ENCODE measurements at places on chromosomes 11 and 22. TPM values are rescaled to one million over a fixed set of nuclear protein-coding genes. Genes with fewer than 3 reads are reported as not detected.

Gene FAM111B
- total RNA-seq = 0.46 TPM

Gene NAP1L4
- total RNA-seq = 148 TPM

Gene OR2AG1
- total RNA-seq = not detected

Gene ANGPTL5
- total RNA-seq = 1.0 TPM

Gene FAM227A
- 2.9 TPM for total RNA-seq

Gene F2
- not detected for total RNA-seq

Gene SBF2
- 50.7 TPM for total RNA-seq

Gene RAB30
- 19.8 TPM for total RNA-seq

DNA sequence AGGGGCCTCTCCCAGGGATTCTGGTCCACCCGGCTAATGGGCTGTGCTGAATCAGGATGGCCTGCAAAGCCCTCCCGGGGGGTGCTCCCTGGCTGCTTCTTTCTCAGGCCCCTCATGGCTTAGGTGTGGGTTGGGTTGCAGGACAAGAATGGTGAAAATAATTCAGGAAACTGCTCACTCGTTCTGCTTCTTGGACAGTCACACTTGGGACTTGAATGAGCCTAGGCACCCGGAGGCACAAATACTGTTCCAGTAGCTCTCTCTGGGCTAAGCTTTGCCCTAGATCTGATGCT, 83.2 kb downstream of the TRIM29 start:
- no peaks in the 10 kb centered on the region for H3K36me3 ChIP-seq
- peak; percentile 88 for DNase-seq
- no peak overlapping the region for H3K4me3 ChIP-seq
- no peaks in the 10 kb centered on the region for H3K4me1 ChIP-seq
- H3K27ac ChIP-seq = no peak overlapping the region
- peaks cover 23% of the 10 kb centered on the region for H3K27me3 ChIP-seq

GRCh38 chr11:81070948-81071347, 1630.1 kb upstream of the TENM4 start:
- no peak overlapping the region for H3K4me3 ChIP-seq
- no peaks in the 10 kb centered on the region for H3K27me3 ChIP-seq
- no peak overlapping the region for H3K27ac ChIP-seq
- H3K36me3 ChIP-seq = no peaks in the 10 kb centered on the region

DNA sequence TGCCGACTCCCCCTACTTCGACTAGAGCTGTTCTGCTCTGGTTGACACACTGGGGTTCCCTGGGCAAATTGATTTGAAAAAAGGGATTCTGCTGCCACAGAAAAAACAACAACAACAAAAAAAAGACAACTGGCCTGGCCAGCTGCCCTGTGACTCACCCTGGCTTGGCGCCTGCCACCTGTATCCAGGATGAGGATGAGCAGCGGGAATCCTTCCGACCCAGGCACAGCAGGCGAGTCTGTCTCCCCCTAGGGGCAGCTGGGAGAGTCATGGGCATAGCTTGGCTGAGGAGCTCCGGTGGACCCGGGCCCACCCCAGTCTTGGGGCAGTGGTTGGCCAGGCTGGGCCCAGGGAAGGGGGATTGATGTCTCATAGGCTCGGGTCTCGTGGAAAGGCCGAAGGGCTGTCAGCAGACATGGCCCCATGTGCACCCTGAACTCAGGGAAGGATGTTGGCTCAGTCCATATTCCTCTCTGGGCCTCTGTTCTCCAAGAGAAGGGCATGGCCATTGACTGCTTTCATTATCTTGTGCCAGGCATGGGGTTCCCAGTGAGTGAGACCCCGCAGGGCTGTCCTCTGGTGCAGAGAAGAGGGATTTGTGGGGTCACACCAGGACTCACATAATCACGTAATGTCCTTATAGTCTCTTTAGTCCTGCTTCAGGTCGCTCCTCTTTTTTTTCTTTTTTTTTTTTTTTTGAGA, 10.4 kb upstream of the SUN2 start:
- no peak overlapping the region for H3K27ac ChIP-seq
- H3K36me3 ChIP-seq = no peaks in the 10 kb centered on the region
- H3K27me3 ChIP-seq = peaks cover 4% of the 10 kb centered on the region

DNA sequence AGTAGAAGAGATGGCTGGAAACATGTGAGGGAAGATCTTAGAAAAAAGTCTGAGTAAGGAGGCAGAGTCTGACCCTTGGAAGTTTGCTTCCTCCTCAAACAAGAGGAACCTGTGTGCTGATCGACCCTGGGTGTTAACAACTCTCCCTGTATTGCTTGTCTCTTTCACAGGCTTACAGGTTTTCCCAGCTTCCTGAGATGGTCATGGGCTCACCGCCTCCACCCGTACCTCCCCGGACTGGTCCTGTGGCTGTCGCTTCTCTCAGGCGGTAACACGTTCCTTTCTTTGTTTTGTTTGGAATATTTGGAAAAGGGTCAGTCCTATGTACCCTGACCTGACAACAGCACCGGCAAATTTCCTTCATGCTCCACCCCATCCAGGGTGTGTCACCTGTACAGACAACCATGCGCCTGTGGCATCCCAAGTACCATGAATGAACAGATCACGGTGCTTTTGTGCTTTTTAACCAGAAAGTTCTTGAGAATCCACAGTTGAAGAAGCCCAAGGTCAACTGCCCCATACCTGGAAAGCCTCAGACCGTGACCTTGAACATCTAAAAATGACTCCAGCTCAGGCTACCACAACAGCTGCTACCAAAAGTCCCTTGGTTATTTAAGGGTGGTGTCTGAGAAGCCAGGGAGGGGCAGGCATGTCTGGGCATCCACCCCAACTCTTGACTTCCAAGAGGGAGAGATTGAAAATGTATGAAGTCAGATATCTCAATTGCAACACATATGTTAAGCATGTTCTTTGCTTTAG, 44.6 kb downstream of the C11orf91 start:
- no peaks in the 10 kb centered on the region for H3K27me3 ChIP-seq
- DNase-seq = peak; percentile 57
- no peak overlapping the region for H3K27ac ChIP-seq
- no peaks in the 10 kb centered on the region for H3K4me1 ChIP-seq
- H3K4me3 ChIP-seq = no peak overlapping the region

GRCh38 chr11:121547574-121547973, 94.8 kb upstream of the SORL1-AS1 start:
- H3K4me1 ChIP-seq = no peaks in the 10 kb centered on the region
- H3K27ac ChIP-seq = no peak overlapping the region
- DNase-seq = no peak

DNA sequence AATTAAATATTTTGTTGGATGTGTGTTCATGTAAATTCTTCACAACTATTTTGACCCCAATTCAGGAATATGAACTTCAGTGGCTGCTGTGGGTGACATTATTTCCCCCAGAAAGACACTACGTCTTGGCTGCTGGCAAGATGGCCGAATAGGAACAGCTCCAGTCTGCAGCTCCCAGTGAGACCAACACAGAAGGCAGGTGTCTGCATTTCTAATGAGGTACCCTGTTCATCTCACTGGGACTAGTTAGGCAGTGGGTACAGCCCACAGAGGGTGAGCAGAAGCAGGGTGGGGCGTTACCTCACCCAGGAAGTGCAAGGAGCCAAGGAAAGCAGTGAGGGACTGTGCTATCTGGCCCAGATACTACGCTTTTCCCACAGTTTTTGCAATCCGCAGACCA, 65.3 kb downstream of the ZBTB44 start:
- H3K4me3 ChIP-seq = no peak overlapping the region
- H3K36me3 ChIP-seq = no peaks in the 10 kb centered on the region
- no peak for DNase-seq
- no peak overlapping the region for H3K27ac ChIP-seq

DNA sequence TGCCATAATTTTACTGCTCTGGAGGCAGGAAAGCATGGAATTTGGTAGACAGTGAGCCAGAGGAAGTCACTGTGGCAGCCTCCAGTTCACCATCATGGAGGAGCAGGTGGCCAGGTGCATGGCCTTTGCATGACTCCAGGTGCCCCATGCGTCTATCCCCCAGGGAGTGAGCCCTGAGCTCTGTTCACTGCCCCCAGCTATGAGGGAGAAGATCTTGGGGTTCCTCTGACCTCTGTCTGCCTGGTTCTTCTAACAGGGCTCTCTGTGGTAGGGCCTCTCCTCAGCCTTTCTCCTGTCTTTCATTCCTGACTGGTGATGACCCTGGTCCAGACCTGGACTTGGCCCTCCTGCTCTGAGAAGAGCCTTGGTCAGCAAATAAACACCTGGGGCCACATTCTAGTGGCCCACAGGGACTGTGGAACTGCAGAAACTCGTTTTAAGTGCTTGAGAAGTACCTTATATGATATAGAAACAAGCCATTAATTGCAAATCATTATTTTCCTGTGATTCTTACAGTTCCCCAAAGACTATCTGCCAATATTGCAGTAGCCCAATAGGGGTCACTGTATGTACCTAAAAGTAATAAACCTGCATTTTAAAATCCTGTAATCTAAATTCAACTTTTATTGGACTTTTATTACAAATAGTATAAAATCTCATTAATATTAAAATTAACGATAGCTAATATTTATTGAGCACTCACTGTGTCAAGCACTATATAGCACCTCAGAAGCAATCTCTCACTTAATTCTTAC, 120.0 kb upstream of the SYT13 start:
- H3K4me3 ChIP-seq = no peak overlapping the region
- DNase-seq = no peak
- no peak overlapping the region for H3K27ac ChIP-seq
- H3K4me1 ChIP-seq = no peaks in the 10 kb centered on the region
- no peaks in the 10 kb centered on the region for H3K36me3 ChIP-seq

GRCh38 chr11:117127171-117127901, 16.8 kb upstream of the PAFAH1B2 start:
- H3K27ac ChIP-seq = no peak overlapping the region
- H3K4me1 ChIP-seq = no peaks in the 10 kb centered on the region
- DNase-seq = no peak
- H3K36me3 ChIP-seq = no peaks in the 10 kb centered on the region

GRCh38 chr11:106327134-106327533, 249.7 kb downstream of the AASDHPPT start:
- H3K4me1 ChIP-seq = no peaks in the 10 kb centered on the region
- H3K4me3 ChIP-seq = no peak overlapping the region
- no peak for DNase-seq
- H3K27me3 ChIP-seq = no peaks in the 10 kb centered on the region

DNA sequence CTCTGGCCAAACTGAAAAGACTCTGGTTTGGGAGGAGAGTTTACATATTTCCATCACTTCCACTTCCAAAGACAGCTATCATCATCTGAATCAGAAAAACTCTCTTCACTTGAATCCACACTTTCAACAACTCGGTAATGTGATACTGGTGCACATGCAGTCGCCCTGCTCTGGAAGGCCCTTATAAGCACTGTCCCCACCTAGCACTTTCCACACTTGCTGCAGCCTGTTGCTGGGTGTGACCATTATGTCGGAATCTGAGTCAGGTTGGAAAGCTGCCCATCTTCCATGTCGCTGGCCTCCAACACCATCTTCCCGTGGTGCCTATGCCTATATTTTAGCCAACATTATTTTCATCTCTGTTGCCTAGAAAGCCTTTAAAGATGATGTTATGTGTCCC, 1.1 kb upstream of the OR10A5 start:
- no peaks in the 10 kb centered on the region for H3K27me3 ChIP-seq
- no peak for DNase-seq
- no peaks in the 10 kb centered on the region for H3K36me3 ChIP-seq
- H3K4me3 ChIP-seq = no peak overlapping the region

DNA sequence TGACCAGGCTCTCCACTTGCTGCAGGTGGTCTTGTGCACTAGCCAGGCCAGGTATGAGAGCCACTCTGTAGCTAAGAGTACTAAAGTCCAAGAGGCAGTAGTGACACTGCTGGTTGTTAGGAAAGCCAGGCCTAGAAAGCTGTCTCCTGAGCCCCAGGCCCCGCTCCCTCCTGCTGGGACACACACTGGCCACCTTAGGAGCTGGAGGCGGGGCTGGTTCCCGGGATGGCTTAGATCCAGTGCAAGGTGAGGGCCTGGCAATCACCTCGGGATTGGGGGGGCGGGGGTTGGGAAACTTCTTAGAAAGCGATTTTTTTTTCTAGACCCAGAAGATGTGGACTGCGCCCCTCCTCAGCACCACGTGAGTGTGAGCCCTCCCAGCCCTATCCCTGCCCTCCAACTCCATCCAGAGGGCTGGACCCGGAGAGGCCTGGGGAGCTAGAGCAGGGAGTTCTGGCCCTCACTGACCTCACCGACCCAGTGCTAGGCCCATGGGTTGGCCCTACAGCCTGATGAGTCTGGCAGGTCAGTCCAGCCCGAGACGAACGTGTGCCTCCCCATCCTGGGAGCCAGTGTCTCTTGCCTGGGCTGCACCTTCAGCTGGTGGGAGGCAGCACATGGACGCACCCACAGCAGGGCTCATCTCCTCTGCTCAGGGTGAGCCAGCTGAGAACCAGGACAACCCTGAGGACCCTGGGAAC, 18.1 kb downstream of the SLC37A2 start:
- no peaks in the 10 kb centered on the region for H3K36me3 ChIP-seq
- no peak for DNase-seq
- H3K27me3 ChIP-seq = peaks cover 71% of the 10 kb centered on the region

GRCh38 chr11:106608677-106609076, 409.6 kb downstream of the GUCY1A2 start:
- H3K36me3 ChIP-seq = no peaks in the 10 kb centered on the region
- no peak overlapping the region for H3K27ac ChIP-seq
- DNase-seq = no peak
- H3K4me1 ChIP-seq = no peaks in the 10 kb centered on the region

DNA sequence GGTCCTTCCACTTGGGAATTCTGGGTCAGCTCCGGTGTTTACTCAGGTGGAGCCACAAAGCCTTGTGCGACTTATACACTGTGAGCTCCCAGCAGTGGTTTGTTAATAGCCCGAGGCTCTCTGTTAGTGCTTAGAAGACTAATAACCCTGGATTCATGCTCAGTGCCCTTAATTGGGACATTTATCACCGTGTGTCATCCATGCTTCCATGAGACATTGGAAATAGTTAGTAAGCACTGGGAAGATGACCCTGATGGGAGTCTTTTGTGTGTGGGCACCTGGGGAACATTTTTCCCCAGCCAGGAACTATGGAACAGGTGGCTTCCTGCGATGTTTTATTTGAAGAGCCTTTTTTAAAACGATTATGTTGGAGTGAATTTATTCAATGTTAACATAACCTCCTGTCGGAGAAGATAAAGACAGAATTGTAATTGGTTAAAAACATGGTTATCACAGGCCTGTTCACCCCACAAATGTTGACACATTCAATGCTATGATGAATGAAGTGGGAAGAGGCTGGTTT, 188.9 kb downstream of the MYO18B start:
- H3K36me3 ChIP-seq = no peaks in the 10 kb centered on the region
- DNase-seq = no peak
